ENCODE measurements at places on chromosomes 1 and 21.

GRCh38 chr1:11482198-11482597 is 3.2 kb downstream of the DISP3 start:
- DNase-seq, result no peak

DNA sequence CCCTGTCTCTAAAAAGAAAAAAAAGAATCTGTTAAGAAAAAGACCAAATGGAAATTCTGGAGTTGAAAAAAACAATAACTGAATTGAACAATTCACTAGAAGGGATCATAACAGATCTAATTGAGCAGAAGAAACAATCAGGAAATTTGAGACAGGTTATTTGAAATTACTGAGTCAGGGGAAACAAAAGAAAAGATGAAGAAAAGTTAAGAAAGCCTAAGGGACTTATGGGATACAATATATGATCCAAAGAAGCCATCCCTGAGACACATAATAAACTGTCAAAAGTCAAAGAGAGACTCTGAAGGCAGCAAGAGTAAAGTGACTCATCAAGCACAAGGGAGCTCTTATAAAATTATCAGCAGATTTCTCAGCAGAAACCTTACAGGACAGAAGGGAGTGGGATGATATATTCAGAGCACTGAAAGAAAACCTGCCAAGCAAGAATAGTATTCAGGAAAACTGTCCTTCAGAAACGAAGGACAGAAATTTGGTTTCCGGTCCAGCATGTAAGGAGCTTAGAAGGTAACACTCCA is 44.5 kb downstream of the SLC2A1 start:
- DNase-seq, result no peak

DNA sequence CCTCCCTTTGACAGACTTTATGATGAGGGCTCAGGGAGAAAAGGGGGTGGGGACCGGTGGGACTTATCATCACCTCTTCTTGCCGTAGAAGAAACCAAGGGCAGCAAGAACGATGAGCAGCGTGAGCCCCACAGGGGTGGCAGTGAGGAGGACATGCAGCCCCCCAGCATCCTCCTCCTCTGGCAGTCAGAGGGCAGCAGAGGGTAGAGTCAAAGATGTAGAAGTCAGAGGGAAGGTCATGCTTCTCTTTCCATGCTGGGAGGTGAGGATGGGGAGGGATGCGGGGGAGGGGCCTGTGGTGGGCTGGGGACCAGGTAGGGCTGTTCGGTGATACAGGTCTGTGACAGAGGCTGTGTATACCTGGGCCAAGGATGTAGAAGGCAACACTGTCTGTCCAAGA is 14.8 kb downstream of the INSRR start:
- no peak for DNase-seq

GRCh38 chr1:27650171-27650538 is 15.2 kb upstream of the FGR start:
- no peak for DNase-seq

DNA sequence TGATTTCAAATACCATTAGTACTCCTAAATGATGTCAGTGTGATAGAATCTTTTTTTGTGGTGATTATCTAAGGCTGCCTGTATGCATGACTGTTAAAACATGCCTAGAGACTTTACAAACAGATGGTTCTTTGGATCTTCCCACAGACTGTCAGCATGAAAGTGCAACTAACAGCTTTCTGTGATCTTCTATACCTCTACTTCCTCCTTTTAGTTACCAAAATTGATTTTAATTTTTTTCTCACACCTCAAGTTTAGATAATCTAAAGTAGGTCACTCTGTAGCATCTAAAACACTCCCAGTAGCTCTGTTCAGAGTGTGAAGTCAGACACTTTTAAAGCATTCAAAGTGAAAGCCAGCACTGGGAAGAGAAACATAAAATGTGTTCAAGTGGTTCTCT is 534.5 kb downstream of the PTPRC start:
- DNase-seq, result no peak

DNA sequence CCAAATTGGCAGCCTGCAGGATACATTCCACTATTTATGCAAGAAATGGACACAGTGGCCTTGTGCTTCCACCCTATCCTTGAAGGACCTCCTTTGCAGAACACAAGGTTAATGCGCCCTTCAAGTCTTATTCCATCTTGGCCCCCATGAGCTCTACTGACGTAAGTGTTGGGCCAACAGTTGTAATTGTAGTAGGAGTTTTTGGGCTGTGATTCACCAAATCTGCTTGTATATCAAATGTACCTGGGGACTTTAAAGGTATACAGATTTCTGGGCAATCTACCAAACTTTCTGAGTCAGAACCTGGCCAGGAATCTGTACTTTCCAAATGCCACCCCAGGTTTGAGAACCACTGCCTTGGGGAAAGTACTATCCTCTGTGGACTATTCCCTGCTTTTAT is 100.9 kb upstream of the MARK1 start:
- no peak for DNase-seq

- no peak for DNase-seq
Measured at GRCh38 chr1:43319766-43320165, 17.9 kb upstream of the MPL start.

GRCh38 chr1:168110896-168111545 is 25.7 kb downstream of the GPR161 start:
- no peak for DNase-seq
